ENCODE measurements at places on chromosomes 1 and 21.

GRCh38 chr1:176033881-176034280 lies 173.2 kb downstream of the COP1 start:
- no peak for DNase-seq

GRCh38 chr1:11985851-11986250 lies 5.6 kb downstream of the MFN2 start:
- peak; percentile 98 for DNase-seq

DNA sequence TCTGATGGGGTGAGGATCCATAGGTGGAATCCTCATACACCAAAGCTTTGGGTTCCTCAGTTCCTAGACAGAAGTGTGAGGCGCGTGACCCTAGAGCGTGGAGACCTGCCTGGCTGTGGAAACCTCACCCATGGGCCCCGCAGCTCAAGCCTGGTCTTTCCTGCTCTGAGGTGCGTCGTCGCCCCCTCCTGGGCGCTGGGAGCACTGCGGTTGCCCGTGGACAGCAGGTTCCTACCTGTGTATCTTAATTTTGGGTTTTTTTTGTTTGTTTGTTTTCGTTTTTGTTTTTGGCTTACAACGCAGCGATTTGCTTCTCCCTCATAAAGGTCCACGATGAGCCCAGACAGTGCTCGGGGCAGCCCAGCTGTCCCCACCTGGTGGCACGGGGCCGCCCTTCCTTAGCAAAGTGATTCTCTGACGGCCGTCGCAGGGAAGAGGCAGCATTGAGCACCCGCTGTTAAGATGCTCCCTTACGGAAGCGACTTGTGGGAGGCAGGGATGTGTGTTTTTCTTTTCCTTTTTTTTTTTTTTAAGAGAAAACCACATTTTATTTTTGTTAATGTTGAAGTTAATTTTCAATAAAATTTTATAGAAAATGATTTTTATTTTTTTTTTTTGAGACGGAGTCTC lies 36.5 kb upstream of the TRAPPC10 start:
- peak; percentile 72 for DNase-seq

- peak; percentile 89 for DNase-seq
These were observed 130.3 kb upstream of the DPYD start for GRCh38 chr1:98051065-98051675.

- no peak for DNase-seq
These were observed 15.3 kb upstream of the AGPAT3 start for GRCh38 chr21:43849532-43850299.

DNA sequence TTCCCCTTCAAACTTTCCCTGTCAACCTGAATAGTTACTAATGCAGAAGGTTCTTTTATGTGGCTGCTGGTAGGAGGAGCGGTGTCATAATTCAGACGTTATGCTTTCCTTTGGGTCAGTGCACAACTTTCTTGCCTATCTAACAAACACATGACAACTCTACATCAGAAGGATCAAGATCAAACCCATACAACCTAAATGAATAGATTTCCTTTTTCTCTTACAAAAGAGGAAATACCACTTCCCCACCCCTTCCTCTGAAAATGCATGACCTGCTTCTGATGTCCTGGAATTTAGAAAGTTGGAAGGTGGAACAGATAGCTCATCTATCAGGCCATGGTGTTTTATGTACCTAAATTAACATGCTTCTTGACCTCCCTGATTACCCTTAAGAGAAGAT lies 75.7 kb upstream of the ADGRL4 start:
- peak; percentile 30 for DNase-seq

DNA sequence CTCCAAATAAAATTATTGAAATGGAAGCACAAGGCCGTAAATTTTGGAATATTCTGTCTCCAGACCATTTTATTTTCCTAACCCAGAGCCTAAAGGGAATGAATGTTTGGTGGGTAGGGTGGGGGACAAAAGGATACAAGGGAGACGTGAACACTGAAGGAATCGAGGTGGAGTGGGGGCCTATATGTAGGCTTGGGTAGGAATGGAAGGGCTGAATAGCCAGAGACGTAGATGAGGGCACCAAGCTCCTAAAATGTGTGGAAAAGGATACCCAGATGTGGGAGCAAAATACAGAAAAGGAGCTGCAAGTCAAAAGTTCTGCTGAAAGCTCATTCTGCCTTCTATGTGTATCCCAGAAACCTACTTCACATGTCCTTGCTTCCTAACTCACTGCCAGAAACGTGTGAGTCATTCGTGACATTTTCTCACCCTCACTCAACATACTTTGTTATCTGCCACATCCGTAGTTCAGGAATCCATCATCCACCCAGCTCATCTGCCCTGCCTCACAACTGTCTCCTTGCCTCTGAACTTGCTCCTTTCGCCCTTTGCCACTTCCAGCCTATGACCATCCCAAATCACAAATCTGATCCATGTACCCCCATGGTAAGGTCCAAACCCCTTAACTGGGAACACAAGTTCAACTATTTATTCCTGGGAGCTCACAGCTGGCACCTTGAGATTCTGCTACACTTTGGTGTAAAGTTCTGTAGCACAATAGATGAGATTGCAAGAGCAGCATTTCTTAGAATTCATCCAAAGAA lies 84.1 kb upstream of the PRDX6 start:
- peak; percentile 5 for DNase-seq

GRCh38 chr1:199774433-199775089 lies 252.9 kb upstream of the NR5A2 start:
- no peak for DNase-seq

DNA sequence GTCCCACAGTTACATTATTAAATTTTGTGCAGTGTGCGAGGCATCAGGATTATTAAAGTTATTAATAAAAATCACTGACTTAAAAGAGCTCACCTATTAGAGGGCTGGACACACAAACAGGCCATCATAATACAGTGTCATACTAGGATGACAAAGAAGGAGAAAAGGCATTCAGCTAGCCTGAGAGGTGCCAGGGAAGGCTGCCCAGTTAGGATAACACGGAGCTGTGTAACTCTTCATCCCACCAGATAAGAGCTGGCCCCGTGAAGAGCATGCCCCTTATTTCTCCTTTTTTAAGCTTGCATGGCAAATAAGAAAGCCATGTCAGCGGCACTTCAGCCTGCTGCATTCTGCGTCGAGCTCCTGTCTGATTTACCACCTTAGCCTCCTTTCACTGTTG lies 109.5 kb downstream of the KCNK1 start:
- no peak for DNase-seq

DNA sequence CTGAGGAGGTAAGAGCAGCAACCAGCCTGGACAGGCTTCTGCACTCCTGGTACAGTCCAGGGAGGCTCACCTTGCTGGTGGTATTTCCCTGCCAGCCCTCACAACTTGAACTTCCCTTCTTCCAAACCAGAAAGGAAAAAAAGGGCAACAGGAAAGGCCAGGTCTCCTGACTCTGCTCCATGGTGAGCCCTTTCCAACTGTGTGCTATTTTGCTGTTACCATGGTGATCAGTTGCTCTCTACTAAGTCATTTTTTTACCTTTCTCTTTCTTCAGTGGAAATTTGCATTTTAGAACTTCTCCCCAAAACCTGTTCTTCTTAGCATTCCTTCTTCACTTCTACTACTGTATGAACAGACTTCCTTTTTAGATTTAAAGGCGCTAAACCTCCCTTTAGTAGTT lies 164.3 kb downstream of the GRIK1 start:
- DNase-seq = no peak

DNA sequence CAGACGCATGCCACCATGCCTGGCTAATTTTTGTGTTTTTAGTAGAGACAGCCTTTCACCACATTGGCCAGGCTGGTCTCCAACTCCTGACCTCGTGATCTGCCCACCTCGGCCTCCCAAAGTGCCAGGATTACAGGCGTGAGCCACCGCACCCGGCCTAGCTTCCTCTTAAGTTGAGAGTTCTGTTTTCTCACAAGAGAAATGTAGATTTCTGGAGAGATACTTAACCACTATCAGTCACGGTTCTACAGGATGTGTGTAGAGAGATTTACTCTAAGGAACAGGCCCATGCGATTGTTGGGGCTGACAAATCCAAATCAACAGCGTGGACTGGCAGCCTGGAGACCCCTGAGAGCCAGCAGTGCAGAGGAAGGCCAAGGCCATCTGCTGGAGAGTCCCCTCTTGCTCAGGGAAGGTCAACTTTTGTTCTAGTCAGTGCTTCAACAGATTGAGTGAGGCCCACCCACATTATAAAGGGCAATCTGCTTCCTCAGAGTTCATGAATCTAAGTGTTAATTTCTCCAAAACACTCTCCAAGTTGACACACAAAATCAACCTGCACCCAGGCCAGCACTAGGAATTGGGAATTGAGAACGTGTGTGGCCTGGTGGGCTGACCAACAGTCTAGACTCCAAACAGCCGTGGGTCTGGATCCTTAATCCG lies 38.7 kb downstream of the CHAF1B start:
- no peak for DNase-seq

DNA sequence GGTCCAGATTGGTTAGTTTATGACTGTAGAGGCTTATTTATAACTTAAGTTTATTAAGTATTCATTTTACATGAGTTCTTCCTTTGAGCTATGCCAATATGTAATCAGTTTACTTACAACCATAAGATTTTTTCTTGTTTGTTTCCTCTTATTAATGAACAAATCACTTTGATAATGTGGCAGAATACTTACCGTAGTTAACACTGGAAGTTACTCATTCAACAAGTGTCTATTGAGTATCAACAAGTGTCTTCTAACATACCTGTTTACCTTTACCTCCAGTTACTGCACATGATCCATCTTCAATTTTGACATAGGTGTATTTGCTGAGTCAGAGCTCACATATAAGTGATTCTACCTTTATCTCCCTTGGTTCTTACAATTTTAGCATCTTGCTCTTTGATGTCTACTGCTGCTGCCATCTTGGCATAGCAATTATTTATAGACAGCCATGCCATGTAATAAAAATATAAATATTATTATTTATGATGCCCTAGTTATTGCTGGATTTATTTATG lies 205.7 kb downstream of the NCAM2 start:
- DNase-seq = no peak

DNA sequence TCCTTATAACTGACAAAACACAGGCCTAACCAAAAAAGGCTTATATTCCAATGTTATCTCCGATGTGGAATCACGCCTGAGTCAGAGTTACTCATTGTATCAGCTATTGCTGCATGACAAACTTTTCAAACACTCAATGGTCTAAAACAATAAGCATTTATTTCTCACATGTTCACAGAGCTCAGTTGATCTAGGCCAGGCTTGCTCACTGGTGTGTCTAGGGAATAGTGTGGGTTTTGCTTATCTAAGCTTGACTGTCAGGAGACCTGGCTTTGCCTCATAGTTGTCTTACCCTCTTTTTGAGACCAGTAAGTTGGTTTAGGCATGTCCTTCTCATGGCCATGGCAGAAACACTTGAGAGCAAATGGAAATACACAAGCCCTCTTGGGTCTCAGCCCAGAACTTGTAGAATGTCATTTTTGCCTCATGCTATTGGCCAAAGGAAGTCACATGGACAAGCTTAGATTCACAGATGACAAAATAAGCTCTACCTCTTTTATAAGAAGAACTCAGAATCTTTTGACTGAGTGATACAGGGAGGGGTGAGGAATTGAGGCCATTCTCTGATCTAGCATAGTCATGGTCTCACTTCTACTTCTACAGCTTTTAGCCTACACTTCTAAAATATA lies 130.8 kb downstream of the HMCN1 start:
- DNase-seq = no peak

GRCh38 chr1:105636052-105636451 lies 1420.4 kb upstream of the PRMT6 start:
- DNase-seq = no peak

DNA sequence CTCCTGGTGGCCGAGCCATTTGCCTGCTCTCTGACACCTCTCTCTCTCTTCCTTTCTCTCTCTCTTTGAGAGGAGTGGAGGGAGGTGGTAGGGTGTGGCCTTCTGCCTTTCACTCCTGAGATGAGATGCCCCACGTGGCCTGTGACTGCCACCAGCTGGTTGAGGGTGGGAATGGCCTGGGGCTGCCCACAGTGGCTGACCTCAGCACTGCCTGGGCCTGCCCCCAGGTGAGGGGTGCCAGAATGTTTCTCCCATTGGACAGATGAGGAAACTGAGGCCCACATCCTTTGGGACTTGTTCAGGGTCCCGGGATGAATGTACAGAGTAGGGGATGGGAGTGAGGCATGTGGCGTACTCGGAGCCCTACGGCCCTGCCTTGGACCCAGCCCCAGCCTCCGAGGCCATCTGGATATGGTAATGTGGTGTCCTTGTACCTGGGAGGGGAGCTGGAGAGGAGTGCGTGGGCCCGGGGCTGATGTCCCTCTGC lies 12.7 kb upstream of the C1orf167 start:
- peak; percentile 55 for DNase-seq

GRCh38 chr1:28796352-28797211 lies 15.4 kb upstream of the OPRD1 start:
- no peak for DNase-seq

DNA sequence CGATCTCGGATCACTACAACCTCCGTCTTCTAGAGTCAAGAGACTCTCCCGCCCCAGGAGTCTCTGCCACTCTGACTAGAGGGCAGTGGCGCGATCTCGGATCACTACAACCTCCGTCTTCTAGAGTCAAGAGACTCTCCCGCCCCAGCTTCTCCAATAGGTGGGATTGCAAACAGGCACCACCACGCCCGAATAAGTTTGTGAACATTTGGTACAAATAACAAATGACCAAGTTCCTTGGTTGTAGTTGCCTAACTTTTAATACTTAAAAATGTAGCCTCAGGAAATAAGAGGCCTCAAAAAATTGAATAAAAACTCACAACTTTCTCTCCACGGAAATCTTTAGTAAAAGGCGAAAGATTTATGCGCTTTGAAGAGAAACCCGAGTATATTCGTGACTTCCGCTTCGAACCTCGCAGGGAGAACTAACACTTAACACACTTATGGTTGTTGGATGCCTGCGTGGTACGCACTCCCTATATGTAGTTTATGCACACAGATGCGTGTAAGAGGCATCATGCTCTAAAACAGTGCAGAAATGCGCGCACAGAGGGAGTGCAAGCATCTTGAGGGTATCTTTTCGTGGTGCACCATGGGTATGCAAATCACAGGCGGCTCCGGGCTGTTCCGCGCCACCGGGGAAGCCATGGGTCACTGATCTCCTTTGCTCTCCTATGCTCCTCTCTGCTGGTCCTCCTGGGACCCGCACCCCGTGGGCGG lies 11.4 kb downstream of the BTBD19 start:
- peak; percentile 98 for DNase-seq

DNA sequence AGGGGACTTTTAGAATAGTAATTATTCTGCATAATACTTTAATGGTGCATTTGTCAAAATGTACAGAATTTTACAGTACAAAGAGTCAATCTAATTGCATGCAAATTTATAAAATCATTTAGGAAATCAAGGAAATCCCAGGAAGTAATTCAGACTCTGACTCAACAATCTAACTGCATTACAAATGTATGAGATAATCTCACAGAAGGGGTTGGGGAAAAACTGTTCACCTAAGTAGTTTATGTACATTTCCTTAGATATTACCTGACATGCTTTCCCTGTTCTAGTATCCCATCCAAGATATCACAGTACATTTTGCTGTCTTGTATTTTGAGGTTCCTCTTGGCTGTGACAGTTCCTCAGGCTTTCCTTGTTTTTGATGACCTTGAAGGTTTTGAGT lies 4.7 kb downstream of the CRB1 start:
- DNase-seq = peak; percentile 5

DNA sequence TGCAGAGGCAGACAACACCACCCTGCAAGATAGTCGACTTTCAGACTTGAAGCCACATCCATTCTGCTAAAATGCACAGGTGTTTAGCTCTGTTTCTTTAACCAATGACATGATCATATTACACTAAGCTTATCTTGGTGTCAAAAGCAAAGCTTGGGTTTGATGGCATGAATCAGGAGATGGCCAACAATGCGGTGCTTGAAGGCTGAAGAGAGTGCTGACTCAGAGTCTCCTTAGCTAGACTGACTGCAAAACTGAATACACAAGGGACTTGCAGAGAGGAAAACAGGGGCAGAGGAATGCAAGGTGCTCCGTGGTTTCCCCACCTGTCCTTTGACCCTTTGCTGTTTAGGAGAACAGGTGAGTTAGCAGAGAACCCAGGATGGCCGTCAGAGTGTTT lies 262.6 kb downstream of the SIPA1L2 start:
- no peak for DNase-seq
